Cortex of kidney (tissue), 1 donor: ENCODE measurements at places on chromosomes 12 and 14.

- no peak for DNase-seq
Measured at GRCh38 chr14:29391801-29392200, 535.8 kb downstream of the PRKD1 start.

DNA sequence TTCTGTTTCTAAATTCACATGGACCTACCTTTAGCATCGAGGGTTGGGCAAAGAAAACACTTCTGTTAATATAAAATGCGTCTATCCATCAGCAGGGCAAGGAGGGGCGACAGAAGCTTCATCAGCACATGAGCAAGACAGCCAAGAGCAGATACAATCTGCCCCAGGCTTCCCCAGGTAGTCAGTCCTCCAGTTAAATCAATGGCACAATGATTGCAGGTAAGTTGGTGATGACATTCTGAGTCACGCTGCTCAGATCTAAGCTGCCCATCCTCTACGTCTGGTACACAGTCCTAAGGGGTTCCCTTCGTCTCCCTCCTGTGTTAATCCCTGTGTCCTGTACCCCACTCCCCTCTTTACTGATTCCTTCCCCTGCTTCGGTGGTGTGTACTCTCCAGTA lies 38.8 kb downstream of the MAP3K9 start:
- DNase-seq: no peak

GRCh38 chr12:26798023-26798422 lies 35.0 kb downstream of the ITPR2 start:
- DNase-seq: no peak

DNA sequence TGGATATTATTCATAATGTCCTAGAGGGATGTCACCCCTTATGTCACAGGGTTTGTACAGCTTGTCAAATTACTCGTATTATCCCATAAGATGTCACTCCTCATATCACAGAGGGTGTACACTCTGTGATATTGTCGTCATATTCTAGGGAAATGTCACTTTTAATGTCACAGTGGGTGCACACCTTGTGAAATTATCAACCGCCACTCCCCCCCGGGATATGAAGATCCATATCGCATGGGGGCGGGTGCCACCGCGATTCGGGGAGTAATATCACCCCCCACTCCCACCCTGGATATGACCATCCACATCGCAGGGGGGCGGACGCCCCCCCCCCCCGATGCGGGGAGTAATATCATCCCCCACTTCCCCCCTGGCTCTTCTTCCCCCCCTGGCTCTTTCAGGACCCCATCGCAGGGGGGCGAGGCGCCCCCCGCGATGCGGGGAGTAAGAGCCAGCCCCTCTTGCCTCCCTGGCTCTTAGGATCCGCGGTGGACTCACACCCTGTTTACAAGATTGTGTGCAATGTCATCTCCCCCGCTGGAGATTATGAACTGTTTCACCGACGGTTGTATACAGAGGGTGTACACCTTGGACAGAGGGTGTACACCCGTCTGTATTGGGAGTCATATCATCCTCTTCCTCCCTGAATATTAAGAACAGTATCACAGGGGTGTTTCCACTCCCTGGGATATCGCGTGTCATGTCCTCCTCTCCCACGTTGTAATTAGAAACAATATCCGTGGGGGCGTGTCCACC lies 92.8 kb downstream of the FRMD6 start:
- DNase-seq: no peak

DNA sequence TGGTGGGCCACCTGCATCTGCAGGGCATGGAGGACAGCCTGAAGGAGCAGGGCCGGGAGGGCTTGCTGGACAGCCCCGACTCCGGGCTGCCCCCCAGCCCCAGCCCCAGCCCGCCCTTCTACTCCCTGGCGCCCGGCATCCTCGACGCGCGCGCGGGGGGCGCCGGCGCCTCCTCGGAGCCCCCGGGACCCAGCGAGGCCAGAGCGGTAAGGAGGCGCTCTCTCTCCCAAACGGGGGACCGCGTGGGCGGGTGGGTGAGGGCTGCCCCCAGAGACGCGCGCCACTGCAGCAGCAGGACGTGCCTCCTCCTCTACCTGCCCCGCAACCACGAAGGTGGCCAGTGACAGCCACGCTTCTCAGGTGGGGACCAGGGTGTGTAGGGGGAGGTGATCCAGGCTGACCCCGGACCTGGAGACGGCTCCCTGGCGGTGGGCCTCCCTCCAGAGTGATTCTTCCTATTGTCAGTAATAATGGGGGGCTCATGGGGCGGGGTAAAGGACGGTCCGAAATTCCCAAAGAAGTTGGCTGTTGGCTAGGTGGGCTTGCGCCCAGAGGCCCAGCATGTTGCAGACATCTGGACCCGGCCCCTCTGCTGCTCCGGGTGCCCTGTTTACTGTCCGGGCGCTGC lies 652 bp downstream of the RFLNA start:
- no peak for DNase-seq

GRCh38 chr14:72513965-72514659 lies 379.8 kb downstream of the DPF3 start:
- no peak for DNase-seq

DNA sequence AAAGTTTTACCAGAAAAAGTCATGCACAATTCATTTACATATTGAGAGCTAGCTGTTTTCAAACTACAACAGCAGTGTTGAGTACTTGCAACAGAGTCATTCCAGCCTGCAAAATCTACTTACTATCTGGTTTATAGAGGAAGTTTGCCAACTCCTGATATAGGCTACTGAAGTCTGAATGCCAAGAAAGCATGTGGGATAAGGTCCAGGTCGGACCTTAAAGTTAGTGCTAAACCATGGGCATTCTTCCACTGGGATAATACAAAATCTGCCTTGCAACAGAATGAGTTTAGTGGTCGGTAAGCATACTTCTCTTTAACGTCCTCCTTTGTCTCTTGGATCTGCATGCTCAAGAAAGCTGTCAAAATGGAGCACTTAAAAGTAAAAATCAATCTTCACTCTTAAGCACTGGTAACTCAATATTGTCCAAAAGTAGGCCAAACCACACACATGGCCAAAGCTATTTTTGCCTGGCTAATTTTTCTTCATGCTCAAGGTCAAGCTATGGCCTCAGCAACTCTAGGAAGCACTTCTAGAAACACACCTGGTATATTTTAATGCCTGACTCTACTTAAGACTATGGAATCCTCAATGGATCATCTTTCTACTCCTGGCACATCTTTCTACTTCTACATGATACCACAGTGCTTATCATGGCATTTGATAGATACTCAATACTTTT lies 364.9 kb upstream of the KITLG start:
- DNase-seq: no peak

GRCh38 chr12:110782094-110782493 lies 39.4 kb upstream of the PPP1CC start:
- no peak for DNase-seq

GRCh38 chr14:22870811-22871223 lies 723 bp upstream of the LRP10 start:
- no peak for DNase-seq

DNA sequence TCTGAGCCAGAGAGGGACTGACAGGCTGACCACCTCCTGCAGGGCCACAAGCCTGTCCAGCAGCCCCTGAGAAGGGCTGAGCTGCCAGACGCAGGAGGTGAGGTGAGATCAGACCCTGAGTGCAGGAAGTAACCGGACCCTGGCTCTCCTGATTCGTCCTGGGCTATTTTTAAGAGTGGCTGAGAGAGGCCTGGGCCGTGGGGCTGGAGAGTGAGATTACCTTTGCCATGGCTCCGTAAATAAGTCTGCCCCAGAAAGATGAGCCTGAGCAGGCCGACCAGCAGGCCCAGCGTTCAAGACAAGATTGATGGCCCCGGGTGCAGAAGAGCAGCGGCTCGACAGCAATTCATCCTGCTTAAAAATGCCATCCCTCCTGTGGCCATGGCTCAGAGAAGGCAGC lies 54.2 kb downstream of the SPTB start:
- no peak for DNase-seq

DNA sequence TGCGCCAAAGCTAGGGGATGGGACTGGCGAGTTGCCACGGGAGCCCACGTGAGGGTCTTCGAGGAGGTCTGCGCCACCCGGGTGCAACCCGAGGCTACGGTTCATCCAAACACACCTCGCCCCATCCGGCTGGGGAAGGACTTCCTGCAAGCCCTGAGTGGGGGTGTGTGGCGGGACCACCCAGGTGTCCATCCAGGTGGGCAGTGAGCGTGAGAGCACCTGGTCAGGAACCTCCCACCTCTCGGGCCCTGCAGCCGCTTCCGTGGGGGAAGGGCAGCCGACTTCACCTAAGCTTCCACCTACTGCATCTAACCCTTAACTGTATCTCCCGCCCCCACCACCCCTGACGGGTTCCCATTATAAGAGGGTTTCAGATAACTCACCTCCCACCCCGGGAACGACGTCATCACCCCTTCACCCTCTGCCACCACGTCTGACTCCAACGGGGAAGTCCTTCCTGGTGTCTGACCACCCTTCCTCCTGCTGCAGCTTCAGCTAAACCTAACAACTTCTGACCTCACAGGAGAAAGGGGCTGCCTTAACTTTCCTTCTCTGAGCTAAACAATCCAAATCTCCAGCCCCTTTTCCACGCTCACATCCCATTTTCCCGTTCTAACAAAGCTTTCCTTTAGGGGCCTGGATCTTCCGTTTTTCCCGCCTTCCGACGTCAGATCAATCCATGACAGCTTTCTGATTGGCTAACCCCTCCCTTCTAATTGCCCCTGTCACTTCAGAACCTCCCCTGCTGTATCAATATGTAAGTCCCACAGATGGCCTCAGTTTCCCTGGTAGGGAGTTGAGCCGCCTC lies 27.4 kb upstream of the SMUG1 start:
- no peak for DNase-seq

DNA sequence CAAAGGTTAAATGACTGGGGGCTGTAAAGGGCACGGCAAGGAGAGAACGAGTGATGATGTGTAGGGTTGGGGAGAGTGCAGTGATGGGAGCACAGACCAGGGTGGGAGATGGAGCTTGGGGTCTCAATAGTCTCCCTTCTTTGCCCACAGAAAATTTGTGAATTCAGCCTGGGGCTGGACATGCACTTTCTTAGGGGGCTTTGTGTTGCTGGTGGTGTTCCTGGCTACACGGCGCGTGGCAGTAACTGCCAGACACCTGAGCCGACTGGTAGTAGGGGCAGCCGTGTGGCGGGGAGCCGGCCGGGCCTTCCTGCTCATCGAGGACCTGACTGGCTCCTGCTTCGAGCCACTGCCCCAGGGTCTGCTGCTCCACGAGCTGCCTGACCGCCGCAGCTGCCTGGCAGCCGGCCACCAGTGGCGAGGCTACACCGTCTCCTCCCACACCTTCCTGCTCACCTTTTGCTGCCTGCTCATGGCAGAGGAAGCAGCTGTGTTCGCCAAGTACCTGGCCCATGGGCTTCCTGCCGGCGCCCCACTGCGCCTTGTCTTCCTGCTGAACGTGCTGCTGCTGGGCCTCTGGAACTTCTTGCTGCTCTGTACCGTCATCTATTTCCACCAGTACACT lies 1.7 kb downstream of the FITM1 start:
- no peak for DNase-seq

GRCh38 chr14:99575043-99576023 lies 28.7 kb downstream of the CCDC85C start:
- no peak for DNase-seq

DNA sequence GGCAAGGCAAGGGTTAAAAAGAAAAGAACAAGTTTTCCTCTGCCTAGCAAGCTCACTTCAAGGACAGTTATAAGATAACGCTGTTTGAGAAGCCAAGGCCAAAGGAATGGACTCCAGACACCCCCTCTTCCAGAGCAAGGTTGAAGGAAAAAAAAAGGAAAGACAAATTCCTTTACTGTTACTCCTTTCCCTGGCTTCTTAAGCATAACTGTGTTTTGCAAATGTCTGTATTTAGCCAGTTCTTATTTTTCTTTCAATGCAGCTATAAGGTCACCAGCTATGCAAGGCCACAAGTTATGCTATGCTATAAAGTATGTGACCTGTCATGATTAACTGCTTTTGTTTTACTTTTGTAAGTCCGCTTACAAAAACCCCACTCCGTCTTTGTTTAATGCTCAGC lies 26.6 kb downstream of the ZNF410 start:
- DNase-seq: no peak

GRCh38 chr12:20805921-20806320 lies 4.6 kb upstream of the SLCO1B3 start:
- DNase-seq: no peak

GRCh38 chr12:101795786-101796185 lies 35.0 kb downstream of the GNPTAB start:
- no peak for DNase-seq

GRCh38 chr14:22630486-22630885 lies 13.7 kb downstream of the OR6J1 start:
- DNase-seq: no peak

- DNase-seq: no peak
Measured at GRCh38 chr14:92540472-92541048, 27.0 kb downstream of the RIN3 start.
